ENCODE measurements at places on chromosomes 1 and 21. TPM values are rescaled to one million over a fixed set of nuclear protein-coding genes. Genes with fewer than 3 reads are reported as not detected.

The OR2T33 gene
- not detected for total RNA-seq

The DMBX1 gene
- total RNA-seq: 0.38 TPM

The MPL gene
- total RNA-seq: not detected

DNA sequence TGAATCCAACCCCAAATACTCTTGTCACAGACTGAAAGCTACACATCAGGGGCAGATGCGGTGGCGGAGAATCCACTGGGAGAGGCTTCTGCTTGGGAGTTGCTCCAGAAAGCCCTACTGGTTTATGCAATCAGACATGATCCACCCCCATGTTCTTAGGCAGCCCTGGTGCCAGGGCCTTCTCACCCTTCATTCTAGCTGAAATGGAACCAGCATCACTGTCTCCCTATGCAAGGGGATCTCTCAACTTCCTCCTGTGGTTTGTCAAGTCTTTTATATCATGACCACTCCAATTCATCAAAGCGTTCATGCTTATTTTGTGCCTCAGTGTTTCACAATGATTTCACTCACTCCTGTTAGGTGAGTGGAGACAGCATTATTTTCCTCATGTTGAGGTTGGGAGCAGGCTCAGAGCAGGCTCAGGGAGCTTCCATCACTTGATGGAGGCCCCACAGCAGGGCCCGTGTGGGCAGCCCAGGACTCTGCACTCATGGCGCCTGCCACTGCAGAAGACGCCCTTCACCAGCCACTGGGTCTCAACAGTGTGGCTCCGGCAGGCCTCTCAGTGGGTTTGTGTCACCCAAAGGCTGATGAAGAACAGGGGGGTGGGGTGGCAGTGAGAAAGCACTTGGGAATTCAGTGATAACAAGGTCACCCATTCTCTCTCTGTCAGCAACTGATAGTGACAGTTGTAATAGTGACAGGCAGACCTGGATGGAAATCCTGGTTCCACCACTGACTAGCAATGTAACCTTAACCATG is 67.1 kb downstream of the CD58 start:
- H3K4me3 ChIP-seq: no peak overlapping the region
- no peaks in the 10 kb centered on the region for H3K27me3 ChIP-seq
- H3K4me1 ChIP-seq: peaks cover 87% of the 10 kb centered on the region
- H3K36me3 ChIP-seq: peaks cover 39% of the 10 kb centered on the region
- DNase-seq: peak; percentile 33

- H3K27ac ChIP-seq: no peak overlapping the region
- no peaks in the 10 kb centered on the region for H3K36me3 ChIP-seq
- DNase-seq: no peak
- H3K4me1 ChIP-seq: no peaks in the 10 kb centered on the region
These were observed 8.9 kb upstream of the PRDM16 start for GRCh38 chr1:3060127-3060526.

- DNase-seq: no peak
- no peaks in the 10 kb centered on the region for H3K4me1 ChIP-seq
- H3K27ac ChIP-seq: no peak overlapping the region
- H3K4me3 ChIP-seq: no peak overlapping the region
- H3K27me3 ChIP-seq: peaks cover 7% of the 10 kb centered on the region
These were observed 39.9 kb downstream of the C1orf198 start for GRCh38 chr1:230828421-230828820.

DNA sequence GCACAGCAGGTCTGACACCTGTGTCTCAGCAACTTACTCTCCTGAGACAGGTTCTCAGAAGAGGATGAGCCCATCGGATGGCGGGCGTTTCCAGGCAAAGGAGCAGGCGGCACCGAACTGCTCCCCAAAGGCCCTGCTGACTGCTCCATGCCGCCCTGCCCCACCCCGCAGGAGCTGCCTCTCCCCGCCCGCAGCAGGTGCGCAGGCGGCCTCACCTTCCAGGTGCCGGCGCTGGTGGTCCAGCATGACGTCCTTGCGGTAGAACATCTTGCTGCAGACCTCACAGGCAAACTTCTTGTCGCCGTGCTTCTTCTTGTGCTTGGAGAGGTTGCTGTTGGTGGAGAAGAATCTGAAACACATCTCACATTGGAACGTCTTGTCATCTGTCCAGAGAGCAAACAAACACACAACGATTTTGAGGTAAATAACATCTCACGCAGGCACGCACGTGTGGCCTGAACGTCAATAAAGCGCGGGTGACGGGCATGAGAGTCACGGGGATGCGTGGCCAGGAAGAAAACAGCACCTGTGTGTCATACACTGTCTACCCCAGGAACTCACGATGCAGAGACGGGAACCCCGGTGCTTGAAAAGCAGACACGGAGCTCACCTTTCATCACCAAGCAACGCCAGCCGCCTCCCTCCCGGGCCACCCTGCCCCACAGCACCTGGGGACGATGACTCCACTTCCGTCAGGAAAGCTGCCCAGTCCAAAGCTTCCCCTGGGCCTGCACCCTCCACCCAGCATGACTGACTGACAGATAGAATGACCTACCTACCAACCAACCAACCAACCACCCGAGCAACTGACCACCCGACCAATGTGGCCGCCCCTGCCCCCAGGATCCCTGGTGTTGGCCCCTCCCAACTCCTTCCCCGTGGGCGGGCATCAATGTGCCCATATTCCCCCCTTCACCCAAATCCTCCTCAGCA is 50.9 kb downstream of the PRDM15 start:
- no peak for DNase-seq
- H3K36me3 ChIP-seq: no peaks in the 10 kb centered on the region
- H3K27ac ChIP-seq: no peak overlapping the region

GRCh38 chr1:59096501-59096900 is 200.4 kb upstream of the FGGY start:
- no peak for DNase-seq
- no peaks in the 10 kb centered on the region for H3K4me1 ChIP-seq
- H3K27me3 ChIP-seq: peaks cover 4% of the 10 kb centered on the region
- no peak overlapping the region for H3K27ac ChIP-seq

GRCh38 chr1:94501935-94502334 is 39.6 kb downstream of the F3 start:
- no peak overlapping the region for H3K27ac ChIP-seq
- DNase-seq: no peak
- peaks cover 5% of the 10 kb centered on the region for H3K4me1 ChIP-seq
- peaks cover 29% of the 10 kb centered on the region for H3K36me3 ChIP-seq

All from activated CD4-positive, alpha-beta memory T cell treated with anti-CD3 and anti-CD28 coated beads, Interleukin-2, amount 10 ng/mL, durations not matched to agents 7 days and 5 days (primary cell).